ENCODE measurements at places on chromosomes 16 and 17.

- DNase-seq = no peak
These were observed 49.3 kb downstream of the SCNN1B start for GRCh38 chr16:23351360-23351759.

- no peak for DNase-seq
These were observed 11.8 kb downstream of the ADGRG1 start for GRCh38 chr16:57640185-57640584.

DNA sequence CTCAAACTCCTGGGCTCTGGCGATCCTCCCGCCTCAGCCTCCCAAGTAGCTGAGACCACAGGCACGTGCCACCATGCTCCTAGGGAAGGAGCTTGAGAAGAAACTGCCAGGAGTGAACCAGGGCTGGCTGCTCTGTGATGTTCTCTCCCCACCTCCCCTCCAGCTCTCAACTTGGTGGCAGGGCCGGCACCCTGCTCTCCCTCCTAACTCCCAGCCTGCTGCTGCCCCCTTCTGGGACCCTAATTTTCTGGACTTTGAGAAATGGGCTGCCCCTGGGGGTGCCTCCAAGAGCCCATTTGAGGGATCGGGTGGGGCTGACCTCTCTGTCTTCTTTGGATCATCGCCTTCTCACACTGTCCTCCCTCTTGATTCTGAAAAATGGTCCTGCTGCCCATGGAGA lies 14.9 kb upstream of the STAT3 start:
- peak; percentile 41 for DNase-seq

DNA sequence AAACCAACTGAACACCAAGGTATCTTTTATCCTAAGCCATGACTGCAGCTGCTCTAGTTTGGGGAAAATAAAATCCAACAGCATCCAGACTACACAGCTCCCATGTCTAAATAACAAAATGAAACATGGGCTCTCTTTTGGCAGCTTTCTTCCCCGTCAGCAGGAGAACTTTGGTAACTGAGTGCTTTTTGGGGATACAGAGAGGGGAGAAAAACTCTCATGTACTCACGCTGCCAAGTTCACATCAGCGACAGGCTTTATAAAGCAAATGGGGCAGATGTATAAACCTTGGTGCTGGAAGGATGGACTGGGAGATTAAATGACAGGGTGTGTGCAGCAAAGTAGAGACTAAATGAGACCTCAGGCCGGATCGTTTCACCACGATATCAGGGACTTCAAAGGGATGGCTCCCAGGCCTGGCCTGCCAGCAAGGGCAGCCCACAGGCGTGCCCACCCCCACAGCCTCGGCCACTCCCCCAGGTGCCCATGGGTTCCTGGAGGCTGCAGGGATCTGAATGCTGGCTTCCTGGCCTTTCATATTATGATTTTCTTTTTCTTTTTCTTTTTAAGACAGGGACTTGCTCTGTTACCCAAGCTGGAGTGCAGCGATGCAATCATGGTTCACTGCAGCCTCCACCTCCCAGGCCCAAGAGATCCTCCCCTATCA lies 174.6 kb downstream of the ZNF423 start:
- no peak for DNase-seq

GRCh38 chr17:49996495-49997300 lies 1.7 kb upstream of the DLX3 start:
- DNase-seq = no peak

DNA sequence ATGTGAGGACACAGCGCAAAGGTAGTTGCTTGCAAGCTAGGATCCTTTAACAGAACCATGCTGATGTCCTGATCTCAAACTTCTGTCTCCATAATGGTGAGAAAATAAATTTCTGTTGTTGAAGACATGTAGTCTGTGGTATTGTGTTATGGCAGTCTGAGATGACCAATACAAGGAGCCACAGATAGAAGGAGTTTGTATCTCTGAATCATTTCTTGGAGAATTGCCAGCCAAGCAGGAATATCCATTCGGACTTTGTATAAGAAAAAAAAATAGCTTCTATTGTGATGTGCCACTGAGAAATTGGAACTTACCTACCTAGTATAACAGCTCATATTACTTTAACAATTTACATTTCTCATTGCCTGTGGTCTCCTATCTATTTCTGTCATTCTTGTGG lies 447.6 kb upstream of the CA10 start:
- no peak for DNase-seq

- no peak for DNase-seq
These were observed 13.8 kb downstream of the USP22 start for GRCh38 chr17:21029036-21029435.

- peak; percentile 19 for DNase-seq
These were observed 154.4 kb downstream of the ABCC12 start for GRCh38 chr16:48001324-48001895.

DNA sequence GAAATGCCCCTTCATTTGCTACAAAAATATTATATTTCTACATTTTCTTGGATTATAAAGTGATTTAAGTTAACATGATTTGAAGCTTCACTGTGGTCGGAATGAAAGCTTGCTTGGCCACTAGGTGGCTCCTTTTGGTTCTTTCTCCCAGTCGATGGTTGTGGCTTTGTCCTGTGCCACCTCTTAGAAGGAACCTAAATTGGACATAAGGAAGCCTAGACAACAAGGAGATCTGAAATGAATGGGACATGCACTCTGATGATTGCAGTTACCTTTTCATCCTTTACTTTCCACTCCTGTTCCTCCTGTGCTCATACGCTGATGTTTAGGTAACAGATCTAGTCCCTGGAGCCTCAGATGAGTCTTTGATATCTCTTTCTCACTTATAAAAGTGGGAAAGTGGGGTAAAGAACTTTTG lies 39.2 kb downstream of the FTO start:
- no peak for DNase-seq

DNA sequence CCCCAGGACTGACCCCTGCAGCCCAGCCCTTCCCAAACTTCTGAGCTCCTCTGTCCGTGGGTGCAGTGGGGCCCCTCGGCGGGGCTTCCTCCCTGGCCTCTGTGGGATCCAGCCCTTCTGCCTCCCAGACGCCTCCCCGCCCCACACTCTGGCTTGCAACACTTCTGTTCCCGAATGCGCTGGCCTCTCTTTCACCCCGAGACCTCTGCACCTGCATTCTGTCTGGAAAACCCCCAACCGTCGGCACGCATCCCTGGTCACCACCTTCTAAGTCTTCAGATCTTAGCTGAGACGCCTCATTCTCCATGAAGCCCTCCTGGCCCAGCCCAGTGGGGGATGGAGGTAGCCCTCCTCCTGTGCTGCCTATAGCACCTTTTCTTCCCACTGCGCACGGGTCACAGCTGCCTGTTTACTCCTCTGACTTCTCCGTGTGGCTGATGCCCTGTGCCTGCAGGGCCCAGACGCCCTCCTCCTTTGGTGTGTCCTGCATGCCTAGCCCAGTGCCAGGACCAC lies 26.4 kb downstream of the TMEM235 start:
- DNase-seq = no peak
